ENCODE measurements at places on chromosomes 6 and 20.

DNA sequence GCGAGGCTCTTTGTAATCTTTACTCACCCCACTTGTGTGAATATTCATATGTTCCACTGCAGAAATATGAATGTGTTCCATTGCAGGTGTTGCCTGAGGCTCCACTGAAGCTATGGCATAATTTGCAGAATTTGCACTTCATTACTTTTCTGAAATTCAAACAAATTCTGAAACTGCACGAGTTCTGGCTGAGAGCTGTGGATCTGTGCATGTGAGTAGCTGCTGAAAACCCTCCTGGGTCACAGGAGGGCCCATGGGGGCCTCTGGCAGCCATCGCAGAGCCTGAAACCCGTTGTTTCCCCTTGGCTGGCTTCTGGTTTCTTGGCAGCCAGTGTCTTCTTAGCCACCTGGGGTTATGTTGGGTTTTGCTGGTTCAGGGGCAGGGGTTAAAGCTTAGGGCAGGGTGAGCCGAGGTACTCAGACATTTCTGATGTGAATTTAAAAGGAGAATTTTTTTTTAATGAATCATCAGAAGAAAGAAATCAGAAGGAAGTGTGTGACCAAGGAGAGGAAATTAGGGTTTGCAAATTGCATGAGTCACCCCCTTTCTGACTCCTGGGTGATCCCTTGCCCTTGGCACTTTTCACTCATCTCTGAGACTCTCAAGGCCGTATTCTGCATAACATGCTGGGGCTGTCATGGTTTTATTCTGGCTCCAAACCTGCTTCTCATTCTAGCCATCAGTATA lies 40.6 kb downstream of the TOX2 start:
- peak; percentile 12 for DNase-seq

DNA sequence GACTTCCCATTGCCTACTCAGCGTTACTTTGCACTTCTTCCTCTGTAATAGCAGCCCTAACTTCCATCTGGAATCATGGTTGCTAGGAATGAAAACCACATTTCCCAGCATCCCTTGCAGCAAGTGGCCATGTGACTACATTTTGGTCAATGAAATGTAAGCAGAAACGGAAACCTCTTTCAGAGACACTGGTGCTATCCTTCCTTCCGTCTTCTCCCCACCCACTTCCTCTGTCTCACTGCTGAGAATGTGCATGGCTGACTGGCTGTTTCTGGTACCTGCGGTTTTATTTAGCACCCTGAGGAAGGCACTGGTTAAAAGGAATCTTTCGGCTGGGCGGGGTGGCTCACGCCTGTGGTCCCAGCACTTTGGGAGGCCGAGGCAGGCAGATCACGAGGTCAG lies 107.4 kb downstream of the SCML4 start:
- DNase-seq: peak; percentile 4

DNA sequence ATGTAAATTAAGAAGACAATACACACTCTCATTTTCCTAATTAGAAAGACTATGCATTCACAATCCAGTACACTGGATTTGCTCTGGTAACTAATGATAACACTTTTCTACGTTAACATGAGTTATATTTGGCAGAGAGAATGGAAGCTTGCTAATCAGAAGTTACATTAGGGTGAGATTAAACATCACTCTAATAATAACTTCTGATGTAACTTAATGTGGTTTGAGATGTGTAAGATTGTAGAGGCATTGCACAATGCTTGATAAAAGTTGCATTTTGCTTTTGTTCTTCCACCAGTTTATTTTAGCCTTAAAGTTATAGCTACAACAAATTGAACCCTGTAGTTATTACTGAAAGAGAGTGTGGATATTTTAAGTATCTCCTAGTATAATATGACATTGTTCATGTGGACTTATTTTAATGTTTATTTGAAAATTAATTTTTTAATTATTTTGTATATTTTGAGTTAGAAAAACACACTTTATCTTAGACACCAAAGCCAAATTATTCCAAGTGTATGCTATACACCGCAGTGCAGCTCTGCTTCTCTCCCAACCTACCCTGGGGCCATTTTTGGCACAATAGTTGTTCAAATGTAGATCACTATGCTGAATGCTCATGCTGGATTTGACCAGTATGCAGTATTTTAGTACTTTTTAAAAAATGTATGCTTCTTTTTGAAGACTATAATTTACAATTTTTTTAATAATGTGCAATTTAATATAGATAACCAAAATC lies 143.2 kb downstream of the SLC16A10 start:
- DNase-seq: no peak

DNA sequence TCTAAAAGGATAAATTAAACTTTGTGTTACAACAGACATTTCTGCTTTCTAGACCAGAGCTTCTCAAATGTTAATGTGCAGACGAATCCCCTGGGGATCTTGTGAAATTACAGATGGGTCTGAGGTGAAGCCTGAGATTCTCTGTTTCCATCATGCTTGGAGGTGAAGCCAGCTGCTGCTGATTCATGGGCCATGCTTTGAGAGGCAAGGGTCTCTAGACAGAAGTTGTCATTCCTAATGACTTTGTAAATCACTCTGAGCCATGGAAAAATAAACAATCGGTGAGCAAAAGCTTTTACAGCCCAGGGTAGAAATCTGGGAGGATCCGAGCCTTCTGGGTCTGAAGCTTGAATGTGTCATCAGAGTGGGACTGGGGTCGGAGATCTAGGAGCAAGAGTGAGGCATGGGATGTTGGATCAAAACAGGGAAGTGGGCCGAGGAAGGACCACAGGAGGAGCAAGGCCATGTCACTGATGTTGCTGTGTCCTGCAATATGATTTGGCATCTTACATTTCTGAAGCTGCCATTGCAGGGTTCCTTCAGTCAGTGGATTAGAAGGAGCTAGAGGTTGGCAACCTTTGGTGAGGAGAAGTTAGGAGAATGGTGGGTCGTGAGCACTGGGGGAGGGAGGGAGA lies 77.3 kb downstream of the TRMT11 start:
- DNase-seq: no peak

DNA sequence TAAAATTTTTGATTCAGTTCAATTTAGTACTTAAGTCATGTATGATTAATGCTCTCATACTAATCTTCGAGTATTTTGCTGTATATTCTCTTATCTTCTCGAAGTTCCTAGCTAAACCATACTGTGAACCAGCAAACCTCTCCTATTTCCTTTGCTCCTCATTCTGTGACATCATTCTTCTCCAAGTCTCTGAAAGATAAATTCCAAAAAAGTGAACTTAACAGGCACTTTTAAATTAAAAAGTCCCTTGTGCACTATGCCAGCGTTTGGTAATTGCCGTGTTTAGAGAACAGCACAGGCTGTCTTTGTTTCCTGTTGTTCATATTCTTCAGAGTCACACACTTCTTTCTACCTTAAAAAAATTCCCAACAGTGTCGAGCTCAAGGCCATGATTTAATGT lies 188.4 kb upstream of the PHACTR1 start:
- DNase-seq: no peak

DNA sequence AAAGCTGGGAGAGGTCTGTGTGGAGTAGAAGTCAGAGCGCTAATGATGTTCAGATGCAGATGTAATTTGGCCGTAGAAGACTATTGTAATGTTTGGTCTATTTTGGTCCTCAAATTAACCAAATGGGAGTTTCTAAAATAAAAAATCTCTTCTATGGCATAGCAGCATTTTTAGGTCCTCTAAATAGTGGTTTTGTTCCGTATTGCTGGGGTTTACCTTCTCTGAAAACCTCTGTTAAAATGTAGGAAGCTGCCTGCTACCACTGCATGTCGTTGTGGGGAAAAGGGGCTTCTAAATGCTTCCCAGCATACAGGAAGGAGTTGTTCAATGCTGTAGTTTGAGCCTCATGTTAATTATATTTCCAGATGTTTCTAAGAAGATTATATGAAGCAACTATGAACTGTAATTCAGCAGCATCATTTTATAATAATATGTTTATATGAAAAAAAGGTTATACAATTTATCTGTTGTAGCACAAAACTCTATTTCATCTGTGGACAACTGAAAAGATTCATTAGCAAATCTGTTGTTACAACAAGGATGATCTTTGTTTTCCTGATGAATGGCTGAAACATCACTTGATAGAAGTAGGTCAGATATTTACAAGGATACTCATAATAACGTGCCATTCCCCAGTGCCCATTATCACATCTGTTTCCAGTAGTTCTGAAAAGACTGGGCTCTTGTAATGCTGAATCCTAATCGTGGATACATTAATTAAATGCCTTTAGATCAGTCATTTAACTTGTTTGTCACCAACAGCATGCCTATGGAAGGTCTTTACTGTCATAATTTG lies 256.6 kb downstream of the TBC1D7 start:
- DNase-seq: no peak

- peak; percentile 16 for DNase-seq
Measured at GRCh38 chr6:27901801-27902200, 10.4 kb downstream of the OR2B2 start.

GRCh38 chr6:110852773-110853172 lies 21.8 kb upstream of the AMD1 start:
- no peak for DNase-seq

- peak; percentile 61 for DNase-seq
Measured at GRCh38 chr6:90412538-90413369, 116.1 kb upstream of the BACH2 start.

GRCh38 chr6:37700620-37700973 lies 2.9 kb upstream of the MDGA1 start:
- DNase-seq: no peak

GRCh38 chr20:36157610-36158009 lies 3.1 kb downstream of the EPB41L1 start:
- DNase-seq: no peak

GRCh38 chr6:1175877-1176276 lies 136.0 kb upstream of the FOXQ1 start:
- DNase-seq: no peak

DNA sequence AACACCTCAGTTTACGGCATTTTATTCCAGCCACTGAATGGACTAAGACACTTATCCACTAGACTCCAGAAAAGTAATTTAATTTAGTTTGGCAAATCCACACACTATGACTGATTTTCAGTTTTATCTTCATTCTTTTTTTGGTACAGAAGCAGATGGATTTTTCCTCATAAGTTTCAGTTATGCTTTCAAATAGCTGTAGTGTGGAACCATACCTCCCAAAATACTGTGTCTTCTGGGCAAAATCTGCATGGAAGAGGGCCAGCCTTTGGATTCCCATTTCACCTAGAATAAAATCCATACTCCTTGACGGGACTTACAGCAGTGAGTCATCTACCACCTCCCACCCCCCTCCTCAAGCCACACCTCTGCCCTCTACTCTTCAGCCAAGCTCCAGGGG lies 43.0 kb downstream of the GSTA2 start:
- DNase-seq: no peak

GRCh38 chr20:63308218-63308911 lies 15.4 kb downstream of the COL20A1 start:
- no peak for DNase-seq

GRCh38 chr20:18213002-18213401 lies 75.3 kb upstream of the ZNF133 start:
- DNase-seq: no peak

GRCh38 chr6:150027806-150028565 lies 2.7 kb upstream of the RAET1L start:
- DNase-seq: no peak

DNA sequence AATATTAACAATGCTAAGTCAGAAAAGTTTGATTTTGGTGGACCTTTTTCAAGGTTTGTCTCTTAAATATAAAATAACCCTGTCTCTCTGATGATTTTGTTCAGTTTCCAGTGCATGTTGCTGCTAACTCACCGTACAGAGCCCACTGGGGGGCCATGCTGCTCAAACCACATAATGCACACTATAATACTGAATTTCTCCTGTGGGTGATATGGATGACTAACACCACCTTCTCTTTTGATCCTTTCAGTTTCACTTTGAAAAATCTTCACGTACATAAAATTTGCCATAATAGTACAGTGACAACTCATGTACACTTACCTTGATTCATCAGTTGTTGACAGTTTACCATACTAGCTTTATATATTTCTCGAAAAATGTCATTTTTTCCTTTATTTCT lies 506.6 kb upstream of the MAN1A1 start:
- DNase-seq: no peak

GRCh38 chr20:49446808-49447207 lies 35.7 kb downstream of the KCNB1 start:
- DNase-seq: no peak

DNA sequence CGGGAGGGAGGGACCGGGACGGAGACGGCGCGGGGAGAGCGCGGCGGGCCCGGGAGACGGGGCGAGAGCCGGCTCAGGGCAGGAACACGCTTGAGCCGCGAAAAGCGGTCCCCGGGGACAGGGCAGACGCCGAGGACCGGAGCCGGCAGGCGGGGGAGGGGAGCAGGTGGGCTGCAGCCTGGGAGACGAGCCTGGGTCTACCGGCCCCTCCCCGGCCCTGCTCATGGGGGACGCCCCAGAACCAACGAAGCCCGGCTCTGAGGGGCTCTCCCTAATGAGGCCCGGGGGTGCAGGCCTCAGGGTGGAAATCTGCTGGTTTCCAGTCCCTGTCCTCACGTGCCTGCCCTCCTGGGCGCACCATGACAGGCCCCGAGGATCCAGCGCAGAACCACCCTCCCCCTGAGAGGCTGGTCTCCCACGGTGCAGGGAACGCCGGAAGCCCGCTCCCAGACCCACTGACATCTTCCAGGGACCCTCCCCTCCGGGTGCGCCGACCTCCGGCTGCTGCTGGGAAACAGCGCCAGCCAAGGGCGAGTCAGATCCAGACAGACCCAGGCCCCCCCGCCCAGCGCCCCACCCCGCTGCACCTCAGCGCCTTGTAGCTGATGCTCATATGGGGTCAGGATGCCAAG lies 571 bp upstream of the EEF1A2 start:
- DNase-seq: no peak

DNA sequence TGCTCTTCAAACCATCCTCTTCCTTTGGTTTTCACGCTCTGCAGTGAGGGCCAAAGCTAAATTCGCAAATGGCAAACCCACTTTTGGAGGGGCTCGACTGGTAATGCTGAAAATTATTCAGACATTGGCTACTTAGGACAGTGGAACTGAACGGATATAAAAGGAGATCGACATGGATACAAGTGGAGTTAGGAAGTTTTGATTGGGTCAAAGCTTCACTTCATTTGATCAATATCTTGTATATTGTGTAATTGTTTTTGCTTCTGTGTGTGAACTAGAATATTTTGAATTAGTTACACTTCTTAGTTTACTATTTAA lies 1.2 kb downstream of the FAM8A1 start:
- no peak for DNase-seq

DNA sequence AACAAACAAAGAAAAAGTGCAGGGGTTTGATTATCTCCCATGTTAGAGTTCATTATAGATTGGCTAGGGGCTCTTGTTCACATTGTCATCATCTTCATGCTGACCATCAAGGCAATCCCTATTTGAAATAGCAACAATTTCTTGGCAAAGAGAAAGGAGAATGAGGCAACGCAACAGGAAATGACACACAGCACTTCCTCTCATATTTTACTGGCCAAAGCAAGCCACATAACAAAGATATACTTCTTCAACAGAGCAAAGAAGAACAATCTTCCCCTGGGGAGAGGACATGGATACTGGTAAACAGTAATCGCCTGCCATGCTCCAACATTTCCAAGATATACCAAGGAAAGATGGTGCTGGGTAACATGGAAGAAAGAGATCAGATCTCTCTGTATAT lies 29.8 kb downstream of the EPM2A start:
- DNase-seq: no peak

All from cerebellar cortex (tissue), 1 donor.